ENCODE measurements at places on chromosomes 7 and 10.

GRCh38 chr10:104317726-104318299, 20.5 kb downstream of the ITPRIP start:
- DNase-seq: no peak

DNA sequence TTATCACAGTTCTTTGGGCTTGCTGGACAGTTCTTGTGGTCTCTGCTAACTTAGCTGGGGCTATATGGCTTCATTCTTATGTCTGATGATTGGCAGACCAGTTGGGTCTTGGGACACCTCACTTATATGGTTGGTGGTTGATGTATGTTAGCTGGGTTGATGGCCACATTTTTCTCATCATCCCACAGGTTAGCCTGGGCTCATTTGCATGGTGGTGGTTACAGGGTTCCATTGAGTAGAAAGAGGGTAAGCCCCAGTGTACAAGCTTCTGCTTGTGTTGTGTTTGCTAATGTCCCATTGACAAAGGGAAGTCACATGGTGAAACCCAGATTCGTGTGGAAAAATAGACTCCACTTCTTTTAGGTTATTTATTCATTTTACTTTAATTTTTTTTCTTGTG, 40.6 kb downstream of the TMEM60 start:
- no peak for DNase-seq

DNA sequence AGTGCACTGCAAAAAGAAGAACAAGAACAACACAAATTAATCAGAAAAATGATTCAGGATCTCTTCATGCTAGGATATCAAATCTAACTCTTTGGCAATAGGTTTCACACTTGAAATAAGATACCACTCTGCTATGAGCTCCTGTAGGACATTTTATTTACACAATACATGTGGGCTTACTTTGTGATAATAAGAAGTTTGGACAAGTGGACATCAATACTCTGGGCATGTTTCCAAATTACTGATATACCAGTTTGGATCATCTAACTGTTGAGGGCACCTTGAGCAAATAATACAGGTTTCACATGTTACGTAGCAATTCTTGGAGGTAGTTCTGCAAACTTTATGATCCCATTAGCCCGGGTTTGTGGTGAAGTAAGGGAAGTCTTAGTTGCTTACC, 59.8 kb downstream of the CPVL start:
- no peak for DNase-seq

GRCh38 chr7:84218681-84219080, 24.1 kb upstream of the SEMA3A start:
- DNase-seq: no peak

DNA sequence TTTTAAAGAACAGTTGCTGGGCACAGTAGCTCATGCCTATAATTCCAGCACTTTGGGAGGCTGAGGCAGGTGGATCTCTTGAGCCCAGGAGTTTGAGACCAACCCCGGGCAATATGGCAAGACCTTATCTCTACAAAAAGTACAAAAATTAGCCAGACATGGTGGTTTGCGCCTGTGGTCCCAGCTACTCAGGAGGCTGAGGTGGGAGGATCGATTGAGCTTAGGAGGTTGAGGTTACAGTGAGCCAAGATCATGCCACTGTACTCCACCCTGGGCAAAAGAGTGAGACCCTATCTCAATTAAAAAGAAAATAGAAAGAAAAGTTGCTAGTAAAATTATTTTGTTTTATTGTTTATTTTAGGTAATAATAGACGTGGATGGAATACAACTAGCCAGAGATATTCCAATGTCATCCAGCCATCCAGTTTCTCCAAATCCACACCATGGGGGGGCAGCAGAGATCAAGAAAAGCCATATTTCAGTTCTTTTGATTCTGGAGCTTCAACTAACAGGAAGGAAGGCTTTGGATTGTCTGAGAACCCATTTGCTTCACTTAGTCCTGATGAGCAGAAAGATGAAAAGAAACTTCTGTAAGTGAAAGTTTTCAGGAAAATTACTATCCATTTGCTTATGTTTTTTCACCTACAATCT, 3.0 kb downstream of the NUP42 start:
- DNase-seq: no peak

GRCh38 chr10:89646889-89647657, 2.0 kb upstream of the PANK1 start:
- no peak for DNase-seq

DNA sequence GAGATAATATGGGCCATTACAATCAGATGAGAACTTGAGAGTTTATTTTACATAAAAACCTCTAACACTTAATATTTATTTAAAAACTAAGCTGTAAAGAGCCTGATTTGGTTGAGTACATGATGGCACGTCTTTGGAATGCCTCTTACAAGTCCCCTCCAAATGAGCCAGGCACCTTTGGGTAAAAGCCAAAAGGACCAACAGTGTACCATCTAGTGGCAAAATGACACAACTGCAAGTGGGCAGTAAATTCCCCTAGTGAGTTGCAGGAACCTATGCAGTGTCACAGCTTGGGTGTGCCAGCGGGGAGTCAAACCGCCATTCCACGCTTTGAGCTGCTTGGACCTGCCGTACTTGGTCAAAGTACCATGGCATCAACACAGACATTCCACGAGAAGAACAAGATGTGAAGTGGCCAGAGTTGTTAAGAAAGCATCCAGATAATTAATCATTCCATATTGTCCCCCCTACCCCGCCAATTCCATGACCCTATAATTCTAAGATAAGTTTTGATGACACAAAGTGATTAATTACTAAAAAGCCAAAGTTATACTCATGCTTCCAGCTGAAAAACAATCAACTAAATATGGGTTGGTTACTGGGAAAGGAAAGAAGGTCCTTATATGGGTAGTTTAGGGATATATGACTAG, 115.2 kb downstream of the SORBS1 start:
- DNase-seq: peak; percentile 32

DNA sequence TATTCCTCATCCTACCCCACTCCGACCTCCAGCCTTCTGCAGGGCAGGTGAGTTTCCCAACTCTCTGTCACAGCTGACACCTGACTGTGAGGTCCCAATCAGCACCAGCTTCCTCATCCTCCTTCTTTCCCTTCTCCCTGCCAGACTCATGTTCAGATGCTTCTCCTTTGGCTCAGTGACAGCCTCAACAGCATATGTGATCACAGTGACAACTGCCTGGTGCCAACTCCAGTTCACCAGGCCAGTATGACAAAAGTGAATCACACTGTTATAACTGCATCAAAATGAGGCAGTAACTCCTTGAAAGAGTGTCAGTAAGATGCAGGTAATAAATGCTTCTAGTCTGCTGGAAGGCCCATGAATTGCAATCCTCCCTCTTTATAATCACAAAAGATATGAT, 46.8 kb upstream of the NFE2L3 start:
- DNase-seq: no peak

DNA sequence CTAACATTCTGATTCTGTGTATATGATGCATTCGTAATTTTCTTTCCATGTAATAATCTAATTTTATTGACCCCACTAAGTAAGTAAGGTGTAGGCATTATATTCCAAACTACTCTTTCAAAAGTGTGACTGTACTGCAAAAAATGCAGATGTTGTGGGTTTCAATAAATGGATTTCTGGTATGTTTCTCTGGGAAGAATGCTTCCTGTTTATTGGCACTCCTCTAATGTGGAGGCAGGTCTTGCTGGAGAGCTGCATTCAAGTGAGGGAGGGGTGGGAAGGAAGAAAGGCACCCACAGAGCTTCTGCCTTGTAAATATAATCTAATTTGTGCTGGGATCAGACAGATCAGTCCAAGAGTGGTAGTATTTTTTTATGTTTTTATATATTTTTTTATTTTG, 23.9 kb downstream of the ST7 start:
- DNase-seq: no peak

GRCh38 chr10:45373003-45373575, 927 bp upstream of the ALOX5 start:
- DNase-seq: no peak

DNA sequence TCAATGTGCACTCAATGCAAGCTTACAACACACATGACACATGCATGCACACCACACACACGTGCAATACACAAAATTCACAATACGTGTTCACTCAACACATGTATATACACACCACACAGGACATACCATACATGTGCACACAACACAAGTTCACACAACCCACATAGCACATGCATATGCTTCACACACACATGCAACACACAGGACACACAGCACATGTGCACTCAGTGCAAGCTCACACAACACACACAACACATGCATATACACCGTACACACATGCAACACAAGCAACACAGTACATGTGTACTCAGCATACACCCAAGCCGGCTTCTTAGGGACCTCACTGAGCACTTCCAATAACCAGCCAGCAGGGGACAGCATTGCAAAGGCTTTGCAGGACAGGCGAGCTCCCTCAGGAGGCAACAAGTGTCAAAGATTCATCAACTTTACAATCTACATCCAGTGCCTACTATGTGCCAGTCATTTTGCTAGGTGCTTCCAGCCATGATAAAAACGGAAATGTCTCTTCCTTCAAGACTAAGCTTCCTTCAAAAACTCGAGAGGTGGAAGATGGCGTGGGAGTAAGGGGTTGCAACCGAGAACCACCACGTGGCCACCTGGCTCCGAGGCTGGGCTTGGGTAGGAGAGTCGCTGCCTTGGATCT, 61.1 kb downstream of the JCAD start:
- DNase-seq: peak; percentile 70

GRCh38 chr10:75880031-75880775, 448.8 kb downstream of the LRMDA start:
- no peak for DNase-seq

DNA sequence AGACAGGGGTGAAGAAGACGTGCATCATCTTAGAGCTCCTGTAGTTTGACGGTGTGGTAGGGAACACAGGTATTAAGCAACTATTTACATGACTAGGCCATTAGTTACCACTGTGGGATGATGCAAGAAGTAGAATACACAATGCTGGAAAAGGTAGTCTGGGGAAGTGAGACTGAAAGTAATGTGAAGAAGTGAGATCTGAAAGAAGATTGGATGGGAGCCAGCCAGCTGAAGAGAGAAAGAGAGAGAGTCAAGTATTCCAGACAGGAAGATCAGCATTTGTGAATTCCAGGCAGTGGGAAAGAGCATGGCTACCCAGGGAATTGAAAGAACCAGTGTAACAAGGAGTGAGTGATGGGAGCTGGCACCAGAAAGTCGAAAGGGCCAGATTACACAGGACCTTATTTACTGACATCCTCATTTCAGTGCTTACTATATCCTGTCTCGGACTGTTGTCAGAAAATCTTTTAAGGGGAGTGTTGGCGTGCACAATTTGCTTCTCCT, 4.0 kb upstream of the CFAP58 start:
- DNase-seq: no peak

DNA sequence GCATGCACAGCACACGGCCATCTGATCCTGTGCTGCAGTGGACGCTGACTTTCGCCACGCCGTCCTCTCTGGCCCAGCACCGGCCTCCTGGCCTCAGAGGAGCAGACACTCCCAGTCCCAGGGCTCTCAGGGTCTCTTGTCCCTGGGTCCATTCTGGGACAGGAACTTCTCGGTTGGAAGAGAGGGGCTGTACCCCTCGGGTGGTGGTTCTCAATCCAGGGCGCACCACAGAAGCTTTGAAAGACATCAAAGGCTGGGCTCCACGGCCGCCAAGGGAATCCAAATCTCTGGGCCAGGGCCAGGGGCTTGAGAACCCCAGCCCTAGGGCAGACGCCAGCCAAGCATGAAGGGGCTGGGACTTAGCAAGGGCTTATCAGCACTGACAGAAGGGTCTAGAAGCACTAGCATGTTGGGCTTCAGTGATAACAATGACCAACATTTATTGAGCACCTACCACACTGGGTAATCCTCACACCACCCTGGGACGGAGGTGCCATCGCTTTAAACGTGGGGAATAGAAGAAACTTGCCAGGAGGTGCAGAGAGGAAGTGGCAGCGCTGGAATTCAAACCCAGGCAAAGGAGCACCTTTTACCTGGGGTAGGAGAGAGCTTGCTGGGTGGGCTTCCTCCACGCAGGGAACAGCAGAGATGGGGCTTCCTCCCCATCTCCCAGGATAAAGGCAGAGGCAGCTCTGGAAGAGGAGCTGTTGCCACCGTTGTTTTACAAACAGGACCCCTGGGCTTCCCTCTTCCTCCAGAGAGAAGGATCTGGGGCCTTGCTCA, 1.8 kb upstream of the PYROXD2 start:
- DNase-seq: no peak

DNA sequence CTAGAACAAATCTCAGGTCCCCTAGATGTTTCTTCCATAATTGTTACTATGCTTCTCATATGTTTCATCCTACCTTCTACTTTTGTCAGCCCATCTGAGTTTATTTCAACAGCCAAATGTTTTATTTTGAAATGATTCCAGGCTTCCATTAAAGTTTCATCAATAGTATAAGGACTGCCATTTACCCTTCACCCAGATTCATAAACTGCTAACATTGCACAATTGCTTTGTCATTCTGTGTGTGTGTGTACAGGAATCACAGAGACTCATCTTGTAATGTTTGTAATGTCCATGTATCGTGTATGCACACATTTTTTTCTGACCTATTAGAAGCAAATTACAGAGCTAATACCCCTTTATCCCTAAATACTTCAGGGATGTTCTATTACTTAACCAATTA, 25.5 kb downstream of the MMRN2 start:
- DNase-seq: no peak

GRCh38 chr10:29865700-29866355, 193.6 kb downstream of the JCAD start:
- DNase-seq: no peak

- DNase-seq: peak; percentile 24
These were observed 734 bp downstream of the PTPN12 start for GRCh38 chr7:77537778-77538280.

DNA sequence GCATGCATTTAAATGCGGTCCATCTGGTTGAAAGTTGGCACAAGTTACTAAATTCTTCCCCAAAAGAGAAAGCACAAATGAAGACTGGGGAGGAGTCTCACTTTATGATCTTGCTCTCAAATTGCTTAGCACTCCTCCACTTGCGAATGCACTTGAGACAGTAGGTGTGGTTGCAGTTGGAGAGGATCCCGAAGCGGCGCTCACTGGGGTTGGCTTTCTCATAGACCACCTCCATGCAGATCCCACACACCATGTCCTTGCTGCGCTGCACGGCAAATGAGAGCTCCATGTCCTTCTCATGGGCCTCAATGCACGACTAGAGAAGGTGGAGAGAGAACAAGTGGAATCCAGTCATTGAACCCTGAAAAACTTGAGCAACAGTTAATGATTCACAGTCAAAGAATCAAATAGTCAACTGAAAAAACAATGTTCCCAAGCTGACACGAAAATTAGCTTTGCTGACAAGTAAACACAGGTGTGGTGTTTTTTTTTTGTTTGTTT, 22.7 kb downstream of the MKRN1 start:
- DNase-seq: no peak

DNA sequence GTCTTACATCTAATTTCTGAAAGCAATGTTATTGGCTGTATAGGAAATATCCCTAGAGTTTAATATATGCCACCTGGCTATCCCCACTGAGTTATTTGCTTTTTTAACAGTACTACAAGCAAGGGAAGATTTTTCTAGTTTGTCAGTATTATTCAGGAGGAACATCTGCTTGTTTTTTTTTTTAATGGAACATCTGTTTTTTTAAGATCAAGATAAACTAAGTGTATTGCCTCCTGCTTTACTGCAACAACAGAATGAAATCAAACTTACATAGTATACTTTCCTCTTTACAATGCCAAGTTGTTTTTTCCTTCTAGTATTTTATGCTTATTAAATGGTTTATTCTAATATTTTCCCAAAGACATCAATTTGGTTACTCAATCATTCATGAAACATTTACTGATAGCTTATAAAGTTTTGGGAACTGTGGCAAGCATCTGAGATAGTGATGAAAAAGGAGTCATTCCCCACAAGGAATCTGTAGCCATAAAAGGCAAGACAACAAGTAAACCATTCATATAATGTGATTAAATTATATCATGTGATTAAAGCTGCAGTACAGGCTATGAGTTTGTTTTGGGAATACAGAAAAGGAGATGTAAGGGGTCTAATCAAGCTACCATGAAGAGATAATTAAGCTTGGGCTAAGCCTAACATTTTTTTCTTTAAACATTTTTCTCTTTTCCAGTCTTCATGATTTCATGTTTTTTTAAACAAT, 17.4 kb downstream of the MTPN start:
- no peak for DNase-seq

All from stimulated activated CD4-positive, alpha-beta T cell treated with anti-CD3 and anti-CD28 coated beads, Interleukin-1b, Interleukin-23, amount 100 ng/mL, for 48 hours (primary cell).